NCI-H1694 treated with DMSO at 0.1 percent for 48 hours (cell line): ENCODE measurements at places on chromosomes 2 and 18.

GRCh38 chr2:239396881-239397681 is 3.7 kb downstream of the HDAC4 start:
- no peak for DNase-seq

GRCh38 chr2:188819011-188819410 is 155.2 kb upstream of the COL3A1 start:
- no peak for DNase-seq

DNA sequence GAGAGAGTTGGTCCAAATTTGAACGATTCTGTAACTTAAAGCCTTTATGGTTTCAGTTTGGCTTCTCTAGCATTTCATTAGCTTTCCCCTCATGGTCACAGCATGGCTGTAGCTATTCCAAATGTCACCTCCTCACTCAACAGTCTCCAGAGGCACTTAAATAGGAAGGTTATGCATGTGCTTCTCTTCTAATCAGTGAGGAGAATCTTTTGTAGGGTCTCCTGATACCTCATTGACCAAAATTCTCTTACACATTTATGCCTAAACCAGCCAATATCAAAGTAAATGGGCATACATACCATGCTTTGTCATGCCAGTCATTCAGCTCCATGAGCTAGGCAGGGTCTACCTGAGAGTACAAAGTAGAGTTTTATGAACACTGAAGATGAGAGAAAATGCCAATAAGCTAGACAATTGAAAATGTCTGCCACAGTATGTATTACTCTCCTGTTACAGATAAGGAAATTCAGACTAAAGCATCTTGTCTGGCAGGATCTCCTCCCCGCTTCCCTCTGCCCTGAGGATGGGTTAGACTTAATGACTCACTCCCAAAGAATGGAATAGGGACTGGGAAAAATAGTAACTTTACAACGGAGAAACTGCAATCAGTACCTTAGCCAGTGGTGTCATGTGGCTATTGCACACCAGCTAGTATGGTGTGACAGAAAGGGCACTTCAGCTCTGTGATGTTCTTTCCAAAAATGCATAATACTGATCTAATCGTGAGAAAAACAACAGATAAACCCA is 15.4 kb downstream of the DSG2 start:
- DNase-seq, result no peak

DNA sequence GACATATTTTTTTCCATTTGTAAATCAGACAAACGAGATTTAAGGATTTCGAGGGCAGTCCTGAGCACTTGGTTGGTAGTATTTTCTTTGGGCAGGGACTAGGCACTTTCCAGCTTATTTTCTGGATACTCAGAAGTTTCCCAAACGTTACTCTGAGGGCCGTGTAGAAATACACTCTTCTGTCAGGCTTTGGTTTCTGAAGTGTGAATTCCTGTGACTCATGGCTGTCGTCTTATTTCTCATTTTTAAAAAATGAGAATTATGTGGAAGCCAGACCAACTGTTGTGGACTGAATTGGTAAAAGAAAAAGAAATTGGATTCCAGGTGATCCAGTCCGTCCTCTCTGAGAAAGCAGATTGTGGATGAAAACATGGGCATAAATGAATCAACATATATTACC is 658.6 kb upstream of the FANCL start:
- no peak for DNase-seq

- no peak for DNase-seq
These were observed 18.5 kb downstream of the ACKR3 start for GRCh38 chr2:236587861-236588815.

DNA sequence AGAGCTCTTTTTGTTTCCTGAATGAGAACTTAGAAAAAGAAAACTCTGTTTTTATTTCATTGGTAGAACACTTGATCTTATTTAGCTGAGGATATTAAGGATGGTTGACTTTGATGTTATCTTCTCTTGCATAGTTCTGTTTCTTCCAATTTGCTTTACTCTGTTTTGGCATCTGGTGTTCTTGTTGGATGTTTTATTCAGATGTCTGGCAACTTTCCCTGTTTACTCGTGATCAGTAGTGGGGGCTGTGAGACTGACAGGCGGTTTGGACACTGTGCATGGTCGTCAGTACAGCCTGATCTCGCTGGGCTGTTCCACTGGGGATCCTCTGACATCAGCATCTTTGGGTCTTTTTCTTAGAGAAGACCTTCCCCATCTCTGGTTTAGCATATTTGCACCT is 100.1 kb downstream of the TSN start:
- no peak for DNase-seq

DNA sequence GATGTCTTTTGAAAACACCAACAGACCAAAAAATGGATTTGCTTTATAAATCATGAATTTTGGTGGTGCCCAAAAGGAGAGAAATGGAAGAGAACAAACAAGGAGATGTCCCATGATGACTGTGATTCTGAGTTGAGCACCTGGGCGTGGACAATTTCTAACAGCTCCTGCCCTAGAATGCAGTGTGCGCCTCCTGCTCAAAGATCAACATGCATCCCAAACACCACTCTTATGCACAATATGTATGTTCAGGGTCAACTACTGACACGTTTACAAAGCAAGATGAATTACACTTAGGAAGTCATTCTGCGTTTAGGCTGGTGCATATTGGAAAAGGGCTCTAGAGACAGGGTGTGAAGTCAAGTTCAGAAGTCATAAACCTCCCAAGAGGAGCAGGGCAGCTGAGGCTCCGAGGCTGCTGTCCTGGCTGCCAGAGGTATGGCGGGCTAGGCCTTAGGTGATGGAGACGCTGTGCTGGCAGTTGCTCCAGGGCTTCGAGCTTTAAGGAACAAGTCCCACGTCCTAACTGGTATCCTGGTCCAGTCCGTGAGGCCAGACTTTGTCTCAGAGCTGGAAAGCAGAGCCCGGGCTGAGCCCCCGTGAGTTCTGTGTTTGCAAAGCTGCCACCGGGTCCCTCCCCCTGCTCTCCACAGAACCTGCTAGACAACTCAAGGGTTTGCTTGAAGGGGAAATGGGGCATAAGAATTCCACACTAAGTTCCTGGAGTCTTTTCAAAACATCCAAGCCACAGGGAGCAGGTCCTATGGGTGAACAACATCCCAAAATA is 74.0 kb downstream of the ZNF516 start:
- no peak for DNase-seq

DNA sequence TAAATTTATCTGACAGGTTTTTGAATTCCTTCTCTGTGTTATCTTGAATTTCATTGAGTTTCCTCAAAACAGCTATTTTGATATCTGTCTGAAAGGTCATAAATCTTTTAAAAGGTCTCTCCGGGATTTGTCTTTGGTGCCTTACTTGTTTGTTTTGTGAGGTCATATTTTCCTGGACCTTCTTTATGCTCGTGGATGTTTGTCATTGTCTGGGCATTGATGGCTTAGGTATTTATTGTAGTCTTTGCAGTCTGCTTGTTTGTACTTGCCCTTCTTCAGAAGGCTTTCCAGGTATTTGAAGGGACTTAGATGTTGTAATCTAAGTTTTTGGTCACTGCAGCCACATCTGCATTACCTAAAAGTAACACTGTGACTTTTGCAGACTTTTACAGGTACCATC is 355.2 kb downstream of the PARD3B start:
- DNase-seq, result no peak

- no peak for DNase-seq
These were observed 67.2 kb downstream of the POLR1A start for GRCh38 chr2:86038291-86039081.

- DNase-seq, result no peak
These were observed 86.1 kb downstream of the LPIN1 start for GRCh38 chr2:11832531-11832930.

DNA sequence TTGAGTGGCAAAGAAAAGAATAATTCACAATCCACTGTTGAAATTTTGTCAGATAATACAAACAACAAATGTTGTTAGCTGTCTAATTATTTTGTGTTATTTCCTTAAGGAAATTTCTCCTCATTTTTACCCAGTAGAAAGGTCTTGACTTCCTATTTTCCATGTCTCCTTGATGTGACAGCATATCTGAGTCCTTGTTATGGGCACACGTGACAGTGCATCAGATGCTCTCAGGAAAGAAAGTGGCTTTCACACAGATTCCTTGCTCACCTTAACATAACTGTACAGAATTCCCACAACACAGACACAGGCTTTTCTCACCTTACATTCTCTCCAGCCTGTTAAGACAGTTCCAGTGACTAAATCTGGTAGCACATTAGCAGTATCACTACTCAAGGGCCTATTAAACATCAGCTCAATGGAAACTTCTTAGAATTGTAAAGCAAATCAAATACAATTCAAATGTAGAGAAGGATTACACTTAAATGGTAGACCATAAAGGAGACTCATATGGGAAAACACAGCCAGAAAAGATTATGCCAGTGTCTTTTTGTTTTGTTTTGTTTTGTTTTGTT is 30.2 kb upstream of the GPR55 start:
- DNase-seq, result no peak

- peak; percentile 76 for DNase-seq
These were observed 35.8 kb downstream of the SKOR2 start for GRCh38 chr18:47215554-47216138.

- no peak for DNase-seq
These were observed 13.0 kb downstream of the PTMA start for GRCh38 chr2:231720987-231721966.

GRCh38 chr2:86253424-86253823 is 54.2 kb downstream of the MRPL35 start:
- no peak for DNase-seq

DNA sequence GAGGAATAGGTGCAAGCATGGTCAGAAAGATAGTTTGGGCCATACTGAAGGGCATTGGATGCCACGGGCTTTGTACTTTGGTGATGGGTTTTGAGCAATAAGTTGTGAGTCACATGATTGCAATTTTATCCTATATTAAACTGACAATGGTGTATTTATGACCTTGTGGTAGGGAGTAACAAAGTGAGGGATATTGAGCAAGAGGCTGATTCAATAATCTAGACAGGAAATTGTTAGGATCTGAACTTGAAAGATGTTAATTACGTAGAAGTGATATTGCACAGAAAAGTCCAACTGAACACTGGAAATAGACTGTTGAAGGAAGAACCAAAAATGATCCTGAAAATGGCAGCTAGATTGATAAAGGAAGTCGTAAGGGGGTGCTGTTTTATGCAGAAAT is 46.6 kb upstream of the TCF4 start:
- no peak for DNase-seq

GRCh38 chr2:150303281-150303680 is 184.2 kb downstream of the RND3 start:
- DNase-seq, result no peak

- peak; percentile 38 for DNase-seq
These were observed 8.3 kb downstream of the SLC4A5 start for GRCh38 chr2:74334931-74335333.

DNA sequence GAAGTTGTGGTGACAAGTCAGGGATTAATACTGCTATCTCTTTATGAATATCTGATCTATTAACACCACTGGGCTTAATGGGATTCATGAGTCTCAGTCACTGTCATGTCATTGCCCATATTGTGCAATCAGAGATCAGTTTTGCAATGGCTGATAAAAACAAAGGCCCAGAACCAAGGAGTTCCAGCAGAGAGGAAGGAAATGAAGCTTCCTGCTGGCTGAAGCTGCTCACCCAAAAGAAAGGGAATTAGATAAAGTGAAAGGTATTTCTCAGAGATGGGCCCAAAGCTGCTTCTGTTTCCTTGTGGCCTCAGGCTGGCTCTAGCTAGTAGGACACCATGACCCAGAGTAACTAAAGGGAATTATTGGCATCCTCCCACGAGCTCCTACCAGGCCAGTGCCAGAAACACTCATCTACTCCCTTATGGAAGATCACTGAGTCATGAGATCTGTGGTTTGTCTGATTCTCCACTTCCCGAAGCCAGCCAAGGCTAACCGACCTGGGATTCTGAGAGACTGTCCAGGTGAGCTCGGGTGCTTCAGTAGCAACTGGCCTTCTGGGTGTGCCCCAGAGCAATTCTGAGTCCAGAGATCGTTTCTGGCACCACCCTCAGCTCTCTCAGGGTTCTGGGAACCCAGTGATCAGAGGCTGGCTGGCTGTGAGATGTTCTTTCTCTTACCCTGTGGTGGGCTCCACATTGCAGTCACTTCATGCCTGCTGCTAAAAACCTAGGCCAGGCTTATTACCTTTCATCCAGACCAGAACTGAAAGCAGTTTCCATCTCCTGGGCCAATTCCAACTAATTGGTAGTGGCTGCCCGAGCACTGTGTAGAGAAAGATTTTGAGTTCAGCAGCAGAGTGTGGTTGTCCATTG is 129.5 kb upstream of the PELI1 start:
- no peak for DNase-seq

- DNase-seq, result no peak
These were observed 243.5 kb downstream of the GBX2 start for GRCh38 chr2:235924675-235925063.

GRCh38 chr2:45207101-45207500 is 197.8 kb upstream of the SIX2 start:
- DNase-seq, result no peak
